ENCODE measurements at places on chromosomes 2 and 18.

DNA sequence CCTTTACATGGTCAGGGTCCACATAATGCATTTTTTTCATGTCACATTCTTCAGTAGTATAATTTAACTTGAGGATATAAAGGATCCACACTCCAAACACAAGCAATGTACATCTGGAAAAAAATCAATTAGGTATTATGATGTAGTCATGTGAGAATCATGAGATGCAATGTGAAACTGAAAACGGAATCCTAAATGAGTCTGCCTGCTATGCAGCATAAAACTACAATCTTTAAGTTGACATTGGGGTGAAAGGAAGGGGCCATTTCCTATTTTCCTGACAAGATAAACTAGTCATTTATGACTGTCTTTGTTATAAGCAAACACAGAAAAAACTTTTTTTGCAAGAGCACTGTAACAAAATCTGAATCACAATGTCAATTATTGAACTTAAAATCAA is 27.6 kb downstream of the ST3GAL5 start:
- no peak for DNase-seq

- DNase-seq = no peak
Measured at GRCh38 chr2:73746015-73746876, 9.1 kb upstream of the TPRKB start.

GRCh38 chr18:39732918-39733317 is 2167.3 kb upstream of the CELF4 start:
- DNase-seq = no peak

- peak; percentile 74 for DNase-seq
Measured at GRCh38 chr2:127637725-127638252, 8.2 kb upstream of the GPR17 start.
